ENCODE measurements at places on chromosomes 13 and 19.
A peak's percentile ranks its signal among the peaks of the same experiment; 100 is the strongest.

DNA sequence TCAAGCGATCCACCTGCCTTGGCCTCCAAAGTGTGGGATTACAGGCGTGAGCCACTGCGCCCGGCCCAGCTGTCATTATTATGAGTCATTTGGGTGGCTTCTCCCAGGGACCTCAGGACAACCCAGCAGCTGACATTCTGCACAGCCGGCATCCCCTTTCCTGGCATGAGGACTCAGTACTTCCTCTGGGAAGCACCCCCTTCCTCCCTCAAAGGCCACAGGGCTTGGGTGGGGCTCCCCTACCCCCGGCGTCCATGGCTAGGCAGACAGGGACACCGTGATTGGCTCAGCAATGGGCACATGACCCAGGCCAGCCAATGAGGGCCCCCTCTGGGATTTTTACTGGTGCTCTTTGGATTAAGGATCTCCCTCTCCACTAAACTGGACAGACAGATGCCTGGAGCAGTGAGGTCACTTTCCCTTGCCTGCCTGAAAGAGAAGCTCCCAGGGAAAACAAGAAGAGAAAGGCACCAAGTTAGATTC, 6.0 kb downstream of the KANK2 start:
- DNase-seq = no peak
- no peak overlapping the region for H3K4me3 ChIP-seq
- H3K36me3 ChIP-seq = no peaks in the 10 kb centered on the region
- H3K27me3 ChIP-seq = peaks cover 11% of the 10 kb centered on the region
- peaks cover 2% of the 10 kb centered on the region for H3K4me1 ChIP-seq

GRCh38 chr19:19410553-19411550, 5.4 kb downstream of the GATAD2A start:
- peak; percentile 55 for DNase-seq
- no peaks in the 10 kb centered on the region for H3K27me3 ChIP-seq
- H3K27ac ChIP-seq = peak overlapping the region; percentile 64
- H3K4me1 ChIP-seq = peaks cover 70% of the 10 kb centered on the region
- peak overlapping the region; percentile 37 for H3K4me3 ChIP-seq

GRCh38 chr19:40759352-40759751, 8.3 kb downstream of the SNRPA start:
- no peak overlapping the region for H3K27ac ChIP-seq
- no peak for DNase-seq
- H3K4me1 ChIP-seq = peaks cover 73% of the 10 kb centered on the region

- H3K27ac ChIP-seq = no peak overlapping the region
- H3K4me1 ChIP-seq = no peaks in the 10 kb centered on the region
- no peak overlapping the region for H3K4me3 ChIP-seq
- H3K36me3 ChIP-seq = no peaks in the 10 kb centered on the region
Measured at GRCh38 chr13:67619351-67619994, 389.3 kb upstream of the PCDH9 start.

DNA sequence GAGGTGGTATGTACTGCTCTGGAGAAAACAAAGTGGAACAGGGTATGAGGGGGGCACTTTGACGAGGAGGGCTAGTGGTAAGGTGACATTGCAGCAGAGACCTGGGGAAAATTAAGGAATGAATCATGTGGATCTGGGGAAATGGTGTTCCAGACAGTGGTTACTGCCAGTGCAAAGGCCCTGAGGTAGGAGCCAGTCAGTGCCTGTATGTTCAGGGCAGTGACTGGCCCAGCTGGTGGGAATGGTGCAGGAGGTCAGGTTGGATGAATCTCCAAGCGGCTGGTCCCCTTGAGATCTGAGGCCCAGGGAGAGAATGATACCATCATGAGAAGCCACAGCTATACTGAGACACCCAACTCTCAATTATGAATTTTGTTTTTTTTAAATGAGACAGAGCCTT, 4.9 kb downstream of the VAV1 start:
- H3K27ac ChIP-seq = no peak overlapping the region
- no peak for DNase-seq
- no peak overlapping the region for H3K4me3 ChIP-seq
- H3K4me1 ChIP-seq = peaks cover 58% of the 10 kb centered on the region

- H3K4me1 ChIP-seq = peaks cover 4% of the 10 kb centered on the region
- no peak overlapping the region for H3K4me3 ChIP-seq
- no peaks in the 10 kb centered on the region for H3K36me3 ChIP-seq
Measured at GRCh38 chr13:110400786-110401533, 93.9 kb downstream of the COL4A2 start.

Measured in activated naive CD8-positive, alpha-beta T cell treated with anti-CD3 and anti-CD28 coated beads for 36 hours (primary cell).